ENCODE measurements at places on chromosomes 16 and 17. TPM values are rescaled to one million over a fixed set of nuclear protein-coding genes. Genes with fewer than 3 reads are reported as not detected.

Gene SHISA9
- total RNA-seq: 0.17 TPM

Gene UTS2R
- 0.51 TPM for total RNA-seq

Gene KLHL11
- total RNA-seq: 10.8 TPM

Gene KRTAP1-1
- not detected for total RNA-seq

Gene CLEC3A
- not detected for total RNA-seq

Gene HS3ST6
- not detected for total RNA-seq

Gene GUCY2D
- total RNA-seq: 0.07 TPM

Gene USP6
- 0.13 TPM for total RNA-seq

Gene FKBP10
- total RNA-seq: 15.7 TPM

Gene TBC1D3G
- not detected for total RNA-seq

Gene HEATR9
- 0.47 TPM for total RNA-seq

DNA sequence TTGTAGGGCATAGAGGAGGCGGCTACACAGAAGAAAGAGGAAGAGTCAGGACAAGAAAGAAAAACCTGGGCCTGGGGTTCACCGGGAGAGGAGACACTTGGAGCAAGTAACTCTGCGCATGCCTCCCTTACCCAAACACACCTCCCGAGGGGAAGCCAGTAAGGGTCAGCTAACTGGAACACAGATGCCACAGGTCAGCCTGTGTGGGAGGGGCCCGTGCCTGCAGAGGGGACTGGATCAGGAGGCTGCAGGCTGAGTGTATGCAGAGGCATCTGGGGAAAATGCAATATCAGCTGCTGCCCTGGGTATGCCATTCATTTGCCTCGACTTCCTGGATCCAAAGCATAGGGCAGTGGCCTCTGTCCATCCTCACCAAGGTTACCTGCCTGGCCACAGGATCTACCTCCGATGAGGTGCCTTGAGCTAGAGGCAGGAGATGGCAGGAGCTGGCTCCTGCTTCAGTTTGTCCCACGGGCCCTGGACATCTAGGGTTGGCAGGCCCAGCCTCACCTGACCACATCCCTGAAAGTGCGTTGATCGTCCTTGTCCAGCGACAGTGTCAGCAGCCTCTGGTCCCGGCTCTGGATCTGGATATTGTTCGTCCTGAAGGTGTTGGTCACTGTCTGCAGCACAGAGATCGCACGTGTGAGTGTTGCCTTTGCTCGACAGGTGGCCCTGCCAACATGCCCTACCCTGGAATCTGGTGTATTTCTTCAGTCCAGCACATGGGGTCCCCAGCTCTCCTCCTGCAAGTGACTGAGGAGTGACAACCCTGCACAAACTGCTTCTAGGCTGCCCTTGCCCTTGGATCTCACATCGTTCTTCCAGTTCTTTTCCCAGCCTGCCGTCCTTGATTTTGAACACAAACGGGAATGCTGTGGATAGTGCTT, 4.6 kb upstream of the MFSD6L start:
- H3K27ac ChIP-seq: no peak overlapping the region
- H3K27me3 ChIP-seq: no peaks in the 10 kb centered on the region
- DNase-seq: no peak
- H3K4me1 ChIP-seq: peaks cover 24% of the 10 kb centered on the region
- no peak overlapping the region for H3K4me3 ChIP-seq

DNA sequence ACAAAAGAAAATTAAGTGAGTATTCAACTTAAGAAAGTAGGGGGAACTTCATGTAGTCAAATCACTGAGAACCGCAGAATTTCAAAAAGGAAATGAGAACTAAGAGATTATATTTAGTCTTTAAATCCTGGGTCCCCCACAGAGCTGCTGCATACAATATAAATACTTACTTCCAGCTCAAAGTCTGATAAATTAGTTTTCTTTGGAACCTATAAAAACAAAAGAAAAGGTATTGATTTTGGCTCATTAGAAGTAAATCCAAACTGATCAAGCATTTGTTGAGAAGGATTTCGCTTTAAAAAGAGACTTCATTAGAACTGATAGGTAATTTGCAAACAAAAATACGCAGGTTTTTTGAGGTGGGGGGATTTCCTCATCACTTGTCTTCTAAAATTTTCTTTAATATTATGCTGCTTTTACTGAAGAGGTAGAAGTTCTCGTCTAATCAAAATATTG, 21.9 kb downstream of the PARN start:
- H3K27ac ChIP-seq: no peak overlapping the region
- peaks cover 33% of the 10 kb centered on the region for H3K4me1 ChIP-seq
- H3K4me3 ChIP-seq: no peak overlapping the region

DNA sequence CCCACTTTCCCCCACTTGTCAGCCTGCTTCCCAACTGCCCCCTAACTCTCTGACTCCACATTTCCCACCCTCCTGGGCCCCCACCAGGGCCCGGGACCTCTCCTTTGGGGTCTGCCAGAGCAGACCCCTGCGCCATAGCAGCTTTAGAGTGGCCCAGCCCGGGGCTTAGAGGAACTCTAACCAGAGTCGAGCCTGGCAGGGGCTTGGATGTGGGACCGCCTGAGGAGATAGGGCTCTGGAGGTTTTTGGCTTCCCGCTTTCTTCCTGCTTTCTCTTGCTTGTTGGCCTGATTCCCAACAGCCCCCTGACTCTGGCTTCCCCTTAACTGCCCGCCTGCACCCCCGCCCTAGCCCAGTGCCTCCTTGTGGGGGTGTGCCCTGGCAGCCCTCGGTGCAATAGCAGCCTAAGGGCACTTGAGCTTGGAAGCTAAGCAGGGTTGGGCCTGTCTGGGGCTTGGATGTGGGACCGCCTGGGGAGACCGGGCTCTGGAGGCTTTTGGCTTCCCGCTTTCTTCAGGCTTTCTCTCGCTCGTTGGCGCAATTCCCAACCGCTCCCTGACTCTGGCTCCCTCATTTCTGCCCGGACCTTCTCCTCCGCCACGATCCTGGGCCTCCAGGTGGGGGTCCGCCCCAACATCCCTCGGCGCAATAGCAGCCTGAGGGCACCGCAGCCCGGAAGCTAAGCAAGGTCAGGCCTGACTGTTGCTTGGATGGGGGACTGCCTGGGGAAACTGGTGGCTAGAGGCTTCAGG, 2292.0 kb downstream of the TP53TG3F start:
- no peak overlapping the region for H3K27ac ChIP-seq
- H3K27me3 ChIP-seq: no peaks in the 10 kb centered on the region
- H3K4me3 ChIP-seq: no peak overlapping the region

DNA sequence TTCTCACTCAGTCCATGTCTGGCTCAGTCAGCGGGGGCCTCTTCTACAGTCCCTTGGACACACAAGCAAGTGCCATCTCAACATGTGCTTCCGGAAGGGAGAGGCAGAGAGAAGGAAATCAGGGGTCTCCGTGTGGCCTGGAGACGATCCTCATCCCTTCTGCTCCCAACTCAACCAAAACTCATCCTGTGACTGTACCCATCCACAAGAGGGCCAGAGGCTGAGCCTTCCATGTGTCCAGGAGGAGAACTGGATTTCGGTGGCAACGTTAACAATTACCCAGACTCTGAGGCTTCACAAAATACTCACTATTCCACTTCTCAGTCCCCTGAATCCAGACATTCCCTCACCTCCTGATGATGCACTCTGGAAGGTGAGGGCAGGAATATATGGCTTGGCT, 7.8 kb upstream of the ALOX12B start:
- H3K4me1 ChIP-seq: peaks cover 10% of the 10 kb centered on the region
- H3K36me3 ChIP-seq: no peaks in the 10 kb centered on the region
- H3K27ac ChIP-seq: no peak overlapping the region
- no peak for DNase-seq
- H3K27me3 ChIP-seq: peaks cover 16% of the 10 kb centered on the region

- H3K4me1 ChIP-seq: peaks cover 80% of the 10 kb centered on the region
- no peaks in the 10 kb centered on the region for H3K27me3 ChIP-seq
- no peak for DNase-seq
- H3K36me3 ChIP-seq: no peaks in the 10 kb centered on the region
- H3K4me3 ChIP-seq: peak overlapping the region; percentile 73
These were observed 993 bp downstream of the ERN1 start for GRCh38 chr17:64128787-64129514.

- H3K4me3 ChIP-seq: no peak overlapping the region
- no peaks in the 10 kb centered on the region for H3K36me3 ChIP-seq
- H3K4me1 ChIP-seq: no peaks in the 10 kb centered on the region
- DNase-seq: peak; percentile 69
These were observed 81.3 kb downstream of the METRNL start for GRCh38 chr17:83160443-83161297.

GRCh38 chr16:31107465-31107867, 720 bp upstream of the BCKDK start:
- H3K27ac ChIP-seq: no peak overlapping the region
- DNase-seq: no peak
- no peaks in the 10 kb centered on the region for H3K27me3 ChIP-seq
- peaks cover 31% of the 10 kb centered on the region for H3K36me3 ChIP-seq
- H3K4me1 ChIP-seq: peaks cover 47% of the 10 kb centered on the region

GRCh38 chr16:81117436-81117835, 21.2 kb upstream of the GCSH start:
- no peaks in the 10 kb centered on the region for H3K36me3 ChIP-seq
- no peak overlapping the region for H3K27ac ChIP-seq
- H3K4me3 ChIP-seq: no peak overlapping the region
- H3K27me3 ChIP-seq: peaks cover 15% of the 10 kb centered on the region
- no peaks in the 10 kb centered on the region for H3K4me1 ChIP-seq
- no peak for DNase-seq

- H3K27me3 ChIP-seq: peaks cover 4% of the 10 kb centered on the region
- no peak for DNase-seq
- H3K36me3 ChIP-seq: no peaks in the 10 kb centered on the region
- H3K27ac ChIP-seq: no peak overlapping the region
These were observed 8.7 kb upstream of the TBX4 start for GRCh38 chr17:61443475-61443882.

- no peak overlapping the region for H3K4me3 ChIP-seq
- H3K27me3 ChIP-seq: no peaks in the 10 kb centered on the region
- no peaks in the 10 kb centered on the region for H3K36me3 ChIP-seq
- DNase-seq: no peak
- H3K4me1 ChIP-seq: peaks cover 6% of the 10 kb centered on the region
These were observed 62.1 kb downstream of the MRC2 start for GRCh38 chr17:62689441-62690167.

DNA sequence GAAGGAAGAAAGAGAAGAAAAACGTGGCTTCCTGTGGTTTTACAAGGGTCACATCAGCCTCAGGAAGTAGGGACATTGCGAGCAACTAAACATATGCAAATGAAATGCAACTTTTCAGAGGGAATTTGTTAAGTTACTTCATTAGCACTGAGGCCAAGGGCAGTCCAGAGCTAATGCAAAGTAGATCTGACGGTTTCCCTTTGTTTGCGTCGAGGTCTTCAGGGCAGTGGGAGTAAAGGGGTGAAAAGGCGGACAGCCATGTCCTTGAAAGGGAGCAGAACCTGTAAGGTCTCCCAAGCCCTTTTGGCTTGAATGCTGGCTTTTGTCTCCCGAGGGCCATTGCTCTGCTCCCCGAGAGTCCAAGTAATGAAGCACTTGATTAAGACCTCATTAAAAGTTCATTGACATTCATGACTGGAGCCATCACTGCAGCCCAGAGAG, 85.0 kb downstream of the PMP22 start:
- DNase-seq: no peak
- H3K4me3 ChIP-seq: no peak overlapping the region
- no peaks in the 10 kb centered on the region for H3K36me3 ChIP-seq
- no peaks in the 10 kb centered on the region for H3K27me3 ChIP-seq
- no peaks in the 10 kb centered on the region for H3K4me1 ChIP-seq

DNA sequence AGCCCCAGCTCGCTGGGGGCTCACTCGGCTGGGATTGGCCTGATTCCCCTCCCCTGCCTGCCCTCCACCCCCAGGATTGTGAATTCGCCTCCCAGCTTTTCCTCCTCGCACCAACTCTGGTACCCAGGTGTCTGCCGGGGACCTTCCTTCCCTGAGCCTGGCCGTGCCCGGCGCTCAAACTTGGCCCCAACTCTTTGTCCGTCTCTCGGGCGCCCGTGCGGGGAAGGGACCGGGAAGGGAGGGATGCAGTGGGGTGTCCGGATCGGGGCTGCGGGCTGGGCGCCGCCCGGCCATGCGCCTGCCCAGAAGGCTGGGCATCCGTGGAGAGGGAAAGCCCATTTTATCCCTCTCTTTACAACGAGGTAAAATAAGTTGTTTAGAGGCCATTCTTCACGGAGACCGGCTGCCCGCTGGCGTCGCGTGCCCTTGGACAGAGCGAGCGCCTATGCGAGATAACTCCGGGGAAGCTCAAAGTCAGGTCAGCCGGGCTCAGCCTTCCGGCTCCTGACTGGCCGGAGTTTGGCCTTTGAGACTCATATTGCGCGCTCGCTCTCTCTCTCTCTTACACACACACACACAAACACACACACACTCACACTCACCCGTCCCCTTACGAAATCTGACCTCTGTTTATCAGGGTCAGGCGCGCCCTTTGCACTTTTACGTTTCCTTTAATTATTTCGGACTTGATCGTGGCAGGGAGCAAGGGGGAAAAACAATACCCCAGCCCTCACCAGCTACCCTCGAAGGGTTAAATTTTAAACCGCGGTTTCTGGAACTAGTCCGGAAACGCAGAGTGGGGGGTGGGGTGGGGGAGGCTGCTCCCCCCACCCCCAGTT, 774 bp upstream of the MAF start:
- peaks cover 27% of the 10 kb centered on the region for H3K4me1 ChIP-seq
- H3K27ac ChIP-seq: peak overlapping the region; percentile 94
- peak overlapping the region; percentile 64 for H3K4me3 ChIP-seq
- H3K36me3 ChIP-seq: no peaks in the 10 kb centered on the region

DNA sequence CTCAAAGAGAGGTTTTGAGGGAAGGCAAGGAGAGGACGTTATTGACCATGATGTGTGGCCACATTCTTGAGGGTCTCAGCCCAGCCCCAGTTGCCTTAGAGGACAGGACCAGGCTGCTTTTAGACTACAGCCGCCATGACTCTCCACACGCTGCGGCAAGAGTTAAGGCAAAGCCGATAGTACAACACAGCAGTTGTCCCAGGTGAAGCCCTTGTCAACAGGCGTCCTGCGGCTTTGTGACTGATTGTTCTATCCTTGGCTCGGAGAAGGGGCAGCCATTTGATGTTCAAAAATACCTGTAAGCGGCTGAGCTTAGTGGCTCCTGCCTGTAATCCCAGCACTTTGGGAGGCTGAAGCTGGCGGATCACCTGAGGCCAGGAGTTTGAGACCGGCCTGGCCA, 28.8 kb downstream of the TMEM92 start:
- H3K36me3 ChIP-seq: no peaks in the 10 kb centered on the region
- H3K27ac ChIP-seq: no peak overlapping the region
- H3K4me1 ChIP-seq: peaks cover 6% of the 10 kb centered on the region
- no peak for DNase-seq
- H3K4me3 ChIP-seq: no peak overlapping the region

DNA sequence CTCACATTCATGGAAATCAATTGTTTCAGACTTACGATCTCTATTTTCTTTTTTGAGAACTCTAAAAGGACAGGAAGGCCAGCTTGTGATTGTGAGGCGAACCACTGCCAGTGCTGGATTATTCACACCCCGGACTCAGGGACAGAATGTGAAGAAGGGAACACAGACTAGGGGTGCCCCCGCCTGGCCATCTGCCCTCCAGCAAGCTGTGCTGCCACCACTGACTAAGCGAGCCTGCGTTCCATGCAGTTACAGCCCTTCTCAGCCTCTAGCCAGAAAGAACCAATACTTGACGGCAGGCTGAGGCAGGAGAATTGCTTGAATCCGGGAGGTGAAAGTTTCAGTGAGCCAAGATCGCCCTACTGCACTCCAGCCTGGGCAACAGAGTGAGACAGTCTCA, 2.8 kb downstream of the HAGH start:
- no peaks in the 10 kb centered on the region for H3K27me3 ChIP-seq
- H3K27ac ChIP-seq: no peak overlapping the region
- peaks cover 21% of the 10 kb centered on the region for H3K4me1 ChIP-seq
- DNase-seq: no peak

- no peak overlapping the region for H3K4me3 ChIP-seq
- H3K36me3 ChIP-seq: peaks cover 50% of the 10 kb centered on the region
- no peaks in the 10 kb centered on the region for H3K4me1 ChIP-seq
- no peak for DNase-seq
These were observed 55.9 kb downstream of the ABHD15 start for GRCh38 chr17:29510953-29511352.
